NCI-H1436 treated with DMSO at 0.1 percent for 48 hours (cell line): ENCODE measurements at places on chromosomes 7 and 10.

DNA sequence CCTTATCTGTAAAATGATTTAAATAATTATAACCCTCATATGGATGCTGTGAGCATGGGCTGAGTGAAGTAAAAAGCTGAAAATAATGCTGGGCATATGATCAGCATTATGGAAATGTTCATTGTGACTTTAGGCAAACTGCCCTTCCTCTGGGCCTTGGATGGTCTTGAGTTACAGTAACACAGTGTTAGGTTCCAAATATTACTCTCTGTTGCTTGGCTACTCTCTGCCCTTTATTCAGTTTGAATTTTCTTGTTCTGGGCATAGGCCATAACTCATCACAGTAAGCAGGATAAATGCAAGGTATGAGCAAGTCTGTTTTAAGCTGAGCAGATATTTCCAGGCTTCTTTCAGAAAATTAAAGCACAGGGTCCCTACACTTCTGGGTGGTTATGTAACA lies 868.0 kb downstream of the KCNMA1 start:
- DNase-seq = no peak

DNA sequence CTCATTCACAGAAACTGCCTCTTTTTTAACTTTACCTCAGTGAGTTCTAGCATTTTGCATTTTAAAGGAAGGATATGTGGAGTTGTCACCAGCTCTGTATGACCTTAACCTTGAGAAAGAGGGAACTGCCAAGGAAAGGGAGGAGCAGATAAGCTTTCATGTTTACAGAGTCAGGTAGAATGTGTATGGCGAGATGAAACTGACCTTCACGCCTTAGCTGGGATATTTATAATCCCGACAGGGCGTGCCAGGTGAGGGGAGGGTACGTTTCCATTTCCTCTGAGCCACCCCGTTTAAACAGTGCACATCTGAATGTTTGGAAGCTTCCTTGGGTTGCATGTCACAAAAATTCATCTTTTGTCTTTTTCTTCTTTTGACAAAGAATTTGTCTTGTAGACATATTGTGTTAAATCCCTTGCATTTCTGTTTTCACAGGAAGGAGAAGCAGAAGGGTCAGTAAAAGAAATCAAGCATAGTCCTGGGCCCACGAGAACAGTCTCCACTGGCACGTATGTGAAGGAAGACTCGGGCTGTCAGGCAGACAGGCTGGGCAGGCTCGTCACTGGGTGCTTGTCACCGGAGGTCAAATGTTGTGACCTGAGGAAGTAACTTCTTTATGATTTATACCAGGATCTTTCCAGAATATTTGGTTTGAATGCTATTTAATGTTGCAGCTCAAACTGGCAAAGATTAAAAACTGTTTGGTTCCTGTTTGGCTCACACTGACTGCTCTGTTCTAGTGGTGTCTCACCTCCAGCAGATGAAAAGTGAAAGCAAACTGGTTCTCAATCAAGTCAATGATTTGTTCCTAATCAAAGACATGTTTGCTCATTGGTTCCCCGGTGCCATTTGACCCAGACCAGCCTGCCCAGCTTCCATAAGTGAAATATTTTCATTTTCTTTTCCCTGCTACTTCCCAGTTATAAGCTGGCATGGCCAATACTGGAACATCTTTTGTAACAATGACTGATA lies 16.2 kb downstream of the OPTN start:
- no peak for DNase-seq

- DNase-seq = no peak
Measured at GRCh38 chr10:36094096-36094495, 452.0 kb upstream of the FZD8 start.

GRCh38 chr10:77004917-77005564 lies 632.6 kb downstream of the KCNMA1 start:
- DNase-seq = peak; percentile 3

DNA sequence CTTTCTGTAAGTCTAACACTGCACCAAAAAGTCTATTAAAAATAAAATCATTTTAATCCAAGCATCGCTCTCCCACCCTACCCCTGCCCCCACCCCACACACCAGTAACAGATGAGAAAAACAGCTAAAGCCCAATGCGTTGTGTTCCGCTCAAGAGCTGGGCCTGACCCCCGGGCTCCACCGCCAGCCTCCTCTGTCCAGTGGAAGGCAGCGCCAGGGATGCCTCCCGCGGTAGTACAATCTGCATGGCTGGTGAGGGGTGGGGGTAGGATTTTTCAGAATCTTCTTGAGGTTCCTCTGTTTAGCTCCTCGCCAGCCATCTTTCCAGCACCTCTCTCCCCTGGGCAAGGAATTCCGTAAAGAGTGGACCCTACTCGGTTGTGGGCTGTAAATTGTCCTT lies 12.1 kb downstream of the THSD7A start:
- DNase-seq = no peak

DNA sequence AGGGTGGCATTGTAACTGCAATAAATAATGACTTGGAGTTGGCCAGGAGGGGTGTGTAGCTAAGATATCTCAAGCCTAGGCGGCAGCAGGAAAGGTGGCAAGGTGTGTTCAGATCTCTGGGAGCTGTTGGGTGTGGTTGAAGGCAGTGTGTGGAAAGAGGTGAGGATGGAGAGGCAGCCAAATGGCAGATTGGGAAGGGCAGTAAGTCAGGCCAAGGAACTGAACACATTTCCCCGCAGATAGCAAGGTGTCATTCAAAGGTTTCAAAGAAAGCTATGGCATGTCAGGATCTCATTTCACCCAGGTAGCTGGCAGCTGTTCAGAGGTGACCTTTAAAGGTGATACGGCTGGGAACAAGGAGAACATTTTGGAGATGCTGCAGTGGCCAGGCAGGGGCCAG lies 586.0 kb upstream of the MGMT start:
- no peak for DNase-seq

DNA sequence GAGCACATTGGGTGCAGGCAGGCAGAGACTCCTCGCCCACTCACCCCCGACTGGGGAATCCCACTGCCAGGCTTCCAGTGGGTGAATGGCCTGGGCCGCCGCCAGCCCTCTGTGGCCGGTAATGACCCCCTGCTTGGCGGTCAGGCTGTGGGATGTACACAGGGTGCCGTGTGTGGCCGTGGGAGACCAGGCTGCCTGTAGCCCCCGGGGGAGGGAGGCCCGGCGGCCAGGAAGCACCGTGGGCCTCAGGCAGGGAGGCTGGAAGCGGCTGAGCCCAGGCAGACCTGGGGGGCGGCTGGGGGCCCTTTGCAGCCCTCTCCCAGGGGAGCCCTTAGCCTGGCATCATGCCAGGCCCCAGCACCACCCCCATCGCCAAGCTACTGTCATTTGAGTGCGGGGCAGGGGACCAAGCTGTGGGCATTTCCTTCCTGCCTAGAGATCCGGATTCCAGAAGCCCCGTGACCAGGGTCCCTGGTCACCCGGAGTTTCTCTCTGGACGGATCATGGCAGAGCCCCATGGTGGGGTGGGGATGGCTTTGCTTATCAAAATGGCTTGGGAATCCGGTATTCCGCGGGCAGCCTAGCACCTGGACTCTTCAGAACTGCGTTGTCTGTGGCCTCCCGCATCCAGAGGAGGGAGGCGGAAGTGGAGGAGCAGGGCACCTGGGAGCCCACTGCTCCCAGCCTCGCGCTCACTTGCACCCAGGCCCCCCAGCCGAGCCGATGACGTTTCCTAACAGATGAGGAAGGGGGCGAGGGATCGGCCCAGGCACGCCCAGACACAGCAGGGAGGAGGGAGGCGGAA lies 1.1 kb downstream of the TTYH3 start:
- DNase-seq = no peak

GRCh38 chr7:99011706-99012404 lies 132.1 kb downstream of the SMURF1 start:
- no peak for DNase-seq

DNA sequence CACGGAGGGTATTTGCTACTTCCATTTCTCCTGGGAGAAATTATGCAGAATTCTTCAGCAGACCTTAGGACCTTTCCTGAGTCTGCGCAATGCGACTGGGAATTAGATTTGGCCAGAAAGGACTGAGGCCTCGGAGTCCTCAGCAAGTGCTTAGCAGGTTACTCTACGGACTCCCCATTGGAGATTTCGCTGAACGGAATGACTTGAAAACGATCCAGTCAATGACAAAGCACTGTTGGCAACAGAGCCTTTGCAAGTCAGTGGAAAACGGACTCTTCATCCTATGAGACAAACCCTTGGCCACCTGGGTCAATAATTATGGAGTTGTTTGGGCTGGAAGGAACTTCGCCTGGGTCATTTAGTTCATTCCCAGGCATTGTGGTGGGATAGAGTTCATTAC lies 107.4 kb downstream of the FAM204A start:
- DNase-seq = no peak

DNA sequence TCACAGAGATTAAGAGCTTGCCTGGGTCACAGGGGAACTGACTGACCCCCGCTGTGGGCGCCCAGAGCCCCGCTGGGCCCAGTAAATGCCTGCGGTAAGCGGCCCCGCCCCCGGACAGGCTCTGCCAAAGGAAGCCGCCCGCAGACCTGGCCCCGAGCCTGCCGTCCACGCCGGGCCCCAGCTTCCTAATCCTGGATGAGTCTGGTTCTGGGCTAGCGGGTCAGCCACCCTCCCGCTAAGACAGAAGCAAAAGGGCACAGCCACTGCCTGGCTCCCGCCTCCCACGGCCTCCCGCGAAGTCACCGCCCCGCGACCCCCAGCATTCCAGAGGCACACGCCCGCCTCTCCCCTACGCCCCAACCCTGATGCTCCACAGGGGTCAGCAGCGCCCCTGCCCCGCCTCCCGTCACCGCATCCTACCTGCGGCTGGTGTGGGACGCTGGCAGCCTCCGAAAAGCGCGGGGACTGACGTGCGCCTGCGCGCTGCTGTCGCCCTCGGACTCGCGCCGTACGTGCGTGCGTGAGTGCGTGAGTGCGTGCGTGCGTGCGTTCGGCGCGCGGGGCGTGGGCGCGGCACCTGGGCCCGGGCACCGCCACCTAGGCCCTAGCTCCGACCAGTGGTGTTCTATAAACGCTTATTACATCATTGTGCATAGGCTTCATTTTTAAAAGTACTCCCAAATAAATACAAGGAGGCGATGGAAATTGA lies at the start of gene FIGNL1:
Gene FIGNL1 (minus strand): TSS at position 470 of the 709 bp plus-strand sequence. CDS start 3,063 bp downstream, outside the sequence.
- DNase-seq = peak; percentile 26

- DNase-seq = no peak
Measured at GRCh38 chr7:107691716-107692115, 31.1 kb downstream of the SLC26A4 start.

DNA sequence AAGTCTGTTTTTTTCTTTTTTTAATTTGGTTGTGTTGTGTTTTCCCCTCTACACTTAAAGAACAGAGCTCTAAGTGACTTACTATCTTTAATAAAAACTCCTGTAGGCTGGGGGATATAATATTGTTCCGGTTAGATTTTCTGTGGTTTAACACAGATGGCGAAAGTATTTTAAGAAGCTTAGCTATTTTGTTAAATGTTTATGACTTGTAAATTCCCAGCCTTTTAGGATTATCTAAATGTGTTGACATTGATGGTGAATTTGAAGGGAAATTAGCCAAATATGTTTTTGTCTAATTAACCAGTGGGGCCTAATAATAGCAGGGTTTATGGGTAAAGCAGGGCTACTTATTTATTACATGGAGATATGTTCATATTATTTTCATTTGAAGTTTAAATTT lies 538.5 kb downstream of the INHBA start:
- no peak for DNase-seq

- DNase-seq = no peak
Measured at GRCh38 chr10:60732198-60732806, 46.0 kb upstream of the CDK1 start.

DNA sequence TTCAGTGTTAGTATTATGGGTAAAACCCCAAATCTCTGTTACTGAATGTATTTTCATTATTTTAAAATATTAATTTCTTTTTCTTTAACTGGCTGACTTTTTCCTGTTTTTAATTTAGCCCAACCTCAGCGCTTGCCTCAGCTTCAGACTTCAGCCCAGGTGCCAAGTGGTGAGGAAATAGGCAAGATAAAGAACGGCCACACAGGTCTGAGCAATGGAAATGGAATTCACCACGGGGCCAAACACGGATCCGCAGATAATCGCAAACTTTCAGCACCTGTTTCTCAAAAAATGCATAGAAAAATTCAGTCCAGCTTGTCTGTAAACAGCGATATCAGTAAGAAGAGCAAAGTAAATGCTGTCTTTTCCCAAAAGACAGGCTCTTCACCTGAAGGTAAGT lies 57.5 kb downstream of the MDFIC start:
- no peak for DNase-seq

DNA sequence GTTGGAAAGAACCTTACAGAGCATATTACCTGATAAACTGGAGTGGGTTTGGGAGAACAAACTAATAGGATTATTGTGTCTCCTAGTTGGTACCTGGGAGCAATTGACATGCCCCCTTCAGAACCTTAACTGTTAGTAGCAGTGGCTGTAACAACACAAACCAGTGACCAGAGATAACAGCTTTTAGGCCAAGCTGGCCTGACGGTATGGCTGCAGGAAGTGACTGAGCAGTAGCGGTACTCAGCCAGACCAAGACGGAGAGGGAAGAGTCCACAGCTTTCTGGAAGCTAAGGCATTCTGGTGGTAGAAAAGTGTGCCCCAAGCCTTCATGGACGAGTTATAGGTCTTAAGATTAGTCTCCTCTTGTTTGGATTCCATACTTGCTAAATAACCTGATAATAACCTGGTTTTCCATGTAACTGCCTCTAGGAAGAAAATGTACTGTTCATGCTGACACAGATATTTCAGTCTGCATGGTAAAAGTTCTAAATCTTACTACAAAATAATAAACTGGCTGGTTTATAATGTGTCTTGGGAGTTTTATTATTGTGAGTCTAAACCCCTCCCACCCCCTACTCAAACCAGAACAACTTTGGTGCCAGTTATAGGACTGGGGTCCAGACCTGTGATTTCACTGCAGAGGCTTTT lies 11.3 kb downstream of the NOLC1 start:
- no peak for DNase-seq

- no peak for DNase-seq
Measured at GRCh38 chr7:46492466-46492865, 571.4 kb upstream of the IGFBP3 start.

DNA sequence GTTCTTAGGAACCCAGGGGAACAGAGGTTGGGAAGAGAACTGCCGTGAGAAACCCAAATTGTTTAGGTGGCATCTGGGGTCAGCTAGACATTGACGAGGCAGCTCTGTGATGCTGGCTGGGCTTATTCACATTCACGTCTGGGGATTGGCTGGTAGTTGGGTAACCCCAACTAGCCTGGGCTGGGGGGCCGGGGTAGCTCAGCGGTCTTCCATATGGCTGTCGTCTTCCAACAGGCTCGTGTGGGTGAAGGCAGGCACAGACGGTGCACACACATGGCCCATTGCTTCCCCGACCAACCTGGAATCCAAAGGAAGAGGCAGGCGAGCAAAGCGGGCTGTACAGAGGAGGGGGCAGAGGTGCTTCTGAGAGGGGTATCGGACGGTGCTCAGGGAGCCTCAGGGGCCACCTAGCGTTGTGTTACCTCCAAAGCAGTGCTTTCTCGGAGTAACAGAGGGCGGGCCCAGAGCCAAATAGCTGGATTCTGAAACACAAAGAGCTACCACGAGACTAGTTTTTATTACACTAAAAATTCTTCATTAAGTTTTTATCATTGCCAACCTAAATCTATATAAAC lies 34.5 kb downstream of the MKI67 start:
- no peak for DNase-seq

- no peak for DNase-seq
Measured at GRCh38 chr10:101939008-101939648, 95.5 kb upstream of the KCNIP2 start.
